Body of pancreas (tissue), 4 donors: ENCODE measurements at places on chromosomes 5 and 9. TPM values are rescaled to one million over a fixed set of nuclear protein-coding genes. Genes with fewer than 3 reads are reported as not detected.

DNA sequence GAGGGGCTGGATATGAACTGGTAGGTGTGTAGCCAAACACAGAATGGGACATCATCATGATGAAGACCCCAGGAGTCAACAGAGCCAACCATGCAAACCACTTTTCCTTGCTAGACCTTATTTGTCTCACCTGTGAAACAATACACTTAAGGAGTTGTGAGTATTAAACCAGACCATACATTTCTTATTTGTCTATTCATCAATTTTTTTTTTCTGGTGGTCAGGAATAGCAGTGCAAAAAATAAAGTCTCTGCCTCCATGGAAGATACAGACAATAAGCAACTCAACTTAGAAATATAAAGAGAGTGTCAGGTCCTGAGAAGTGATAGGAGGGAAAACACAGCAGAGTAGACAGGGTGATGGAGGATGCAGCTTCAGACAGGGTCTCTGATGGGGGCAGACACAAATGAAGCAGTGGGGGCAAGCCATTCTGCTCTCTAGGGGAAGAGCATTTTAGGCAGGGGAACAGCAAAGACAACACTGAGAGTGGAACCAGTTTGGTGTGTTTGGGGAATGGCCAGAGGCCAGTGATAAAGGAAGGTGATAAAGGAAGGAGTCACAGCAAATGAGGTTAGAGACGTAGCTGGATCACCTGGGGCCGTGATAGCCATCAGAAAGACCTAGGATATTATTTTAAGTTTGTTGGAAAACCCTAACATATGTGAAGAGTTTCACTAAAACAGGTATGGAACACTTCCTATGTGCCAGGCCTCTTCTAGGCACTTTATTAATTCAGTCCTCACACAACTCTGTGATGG, 256.2 kb downstream of the MAN2A1 start:
- H3K27me3 ChIP-seq, result no peaks in the 10 kb centered on the region
- no peak for DNase-seq
- no peak overlapping the region for H3K4me3 ChIP-seq
- no peaks in the 10 kb centered on the region for H3K4me1 ChIP-seq
- H3K27ac ChIP-seq, result no peak overlapping the region

- no peaks in the 10 kb centered on the region for H3K27me3 ChIP-seq
- no peak overlapping the region for H3K4me3 ChIP-seq
- H3K27ac ChIP-seq, result no peak overlapping the region
- no peak for DNase-seq
Observed at GRCh38 chr5:24714746-24715145, 70.0 kb upstream of the CDH10 start.

DNA sequence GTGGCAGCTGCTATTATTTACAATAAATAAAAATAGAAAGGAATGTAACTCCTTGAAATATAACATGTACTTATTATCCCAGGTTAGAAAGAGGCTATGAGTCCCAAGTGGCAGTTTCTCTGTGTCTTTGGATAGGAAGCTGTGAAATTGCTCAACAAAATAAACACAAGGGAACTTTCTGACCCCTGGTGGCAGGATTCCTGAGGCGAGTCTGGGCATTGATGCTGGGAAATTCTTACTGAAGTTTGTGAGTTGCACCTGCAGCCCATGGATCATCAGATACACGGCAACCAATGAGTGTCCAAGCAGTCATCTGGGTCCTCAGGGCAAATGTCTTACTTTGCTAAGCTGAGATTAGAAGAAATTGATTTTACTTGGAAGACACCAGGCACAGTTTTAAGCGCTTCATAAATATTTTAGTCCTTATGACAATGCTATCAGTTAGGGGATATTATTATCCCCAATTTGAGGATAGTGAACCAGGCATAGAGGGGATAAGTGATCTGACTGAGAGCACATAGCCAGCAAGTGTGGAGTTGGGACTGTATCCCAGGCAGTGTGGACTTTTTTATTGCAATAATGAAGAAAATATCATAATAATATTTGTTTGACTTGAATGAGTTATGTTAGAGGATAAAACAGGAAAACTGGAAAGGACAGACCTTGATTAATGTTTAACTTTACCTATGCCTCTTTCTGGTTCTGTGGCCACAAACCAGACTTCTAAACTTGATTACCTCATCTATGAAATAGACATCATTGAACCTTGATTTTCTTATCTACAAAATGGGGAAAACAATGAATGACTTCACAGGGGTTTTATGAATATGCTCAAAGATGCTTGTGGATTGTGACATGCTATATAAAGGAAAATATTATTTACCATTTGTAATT, 265.5 kb upstream of the ADAMTSL1 start:
- no peaks in the 10 kb centered on the region for H3K27me3 ChIP-seq
- H3K4me3 ChIP-seq, result no peak overlapping the region
- H3K27ac ChIP-seq, result no peak overlapping the region
- peak; percentile 62 for DNase-seq

GRCh38 chr5:142984011-142984410, 213.8 kb downstream of the ARHGAP26 start:
- no peak overlapping the region for H3K4me3 ChIP-seq
- no peak for DNase-seq
- H3K36me3 ChIP-seq, result no peaks in the 10 kb centered on the region
- H3K27ac ChIP-seq, result no peak overlapping the region
- H3K27me3 ChIP-seq, result no peaks in the 10 kb centered on the region

DNA sequence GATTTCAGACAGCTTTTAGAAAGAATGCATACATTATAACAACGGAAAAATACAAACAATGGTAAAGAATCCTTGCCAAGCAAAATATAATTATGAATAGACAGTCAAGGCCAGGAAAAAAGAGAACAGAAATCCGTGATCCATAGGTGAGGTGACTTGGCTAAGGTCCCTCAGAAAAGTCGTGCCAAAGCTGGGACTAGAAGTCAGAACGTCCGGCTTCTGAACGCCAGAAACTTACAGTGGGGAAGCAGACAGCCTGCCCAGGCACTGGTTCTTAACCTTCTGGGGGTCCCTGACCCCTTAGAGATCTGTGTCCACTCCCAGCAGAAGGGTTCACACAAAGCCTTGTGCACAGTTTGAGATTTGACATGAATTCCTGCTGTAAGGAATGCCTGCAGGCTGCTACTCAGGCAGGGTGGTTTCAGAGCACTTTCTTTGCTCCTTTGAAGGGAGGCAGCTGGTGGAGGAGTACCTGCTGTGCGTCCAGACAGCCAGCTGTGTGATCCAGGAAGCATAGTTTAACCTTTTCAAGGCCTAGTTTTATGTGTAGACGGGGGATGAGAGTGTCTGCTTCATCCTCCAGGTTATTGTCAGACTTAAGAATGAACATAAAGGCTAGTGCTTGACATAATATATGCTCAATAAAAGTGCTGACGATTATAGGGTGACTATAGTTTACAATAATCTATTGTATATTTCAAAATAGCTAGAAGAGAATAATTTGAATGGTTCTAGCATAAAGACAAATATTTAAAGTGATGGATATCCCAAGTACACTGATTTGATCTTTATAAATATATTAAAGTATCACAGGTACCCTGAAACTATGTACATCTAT, 852 bp downstream of the ARHGEF37 start:
- H3K36me3 ChIP-seq, result no peaks in the 10 kb centered on the region
- peaks cover 35% of the 10 kb centered on the region for H3K4me1 ChIP-seq
- H3K27ac ChIP-seq, result peak overlapping the region; percentile 90
- DNase-seq, result peak; percentile 49

DNA sequence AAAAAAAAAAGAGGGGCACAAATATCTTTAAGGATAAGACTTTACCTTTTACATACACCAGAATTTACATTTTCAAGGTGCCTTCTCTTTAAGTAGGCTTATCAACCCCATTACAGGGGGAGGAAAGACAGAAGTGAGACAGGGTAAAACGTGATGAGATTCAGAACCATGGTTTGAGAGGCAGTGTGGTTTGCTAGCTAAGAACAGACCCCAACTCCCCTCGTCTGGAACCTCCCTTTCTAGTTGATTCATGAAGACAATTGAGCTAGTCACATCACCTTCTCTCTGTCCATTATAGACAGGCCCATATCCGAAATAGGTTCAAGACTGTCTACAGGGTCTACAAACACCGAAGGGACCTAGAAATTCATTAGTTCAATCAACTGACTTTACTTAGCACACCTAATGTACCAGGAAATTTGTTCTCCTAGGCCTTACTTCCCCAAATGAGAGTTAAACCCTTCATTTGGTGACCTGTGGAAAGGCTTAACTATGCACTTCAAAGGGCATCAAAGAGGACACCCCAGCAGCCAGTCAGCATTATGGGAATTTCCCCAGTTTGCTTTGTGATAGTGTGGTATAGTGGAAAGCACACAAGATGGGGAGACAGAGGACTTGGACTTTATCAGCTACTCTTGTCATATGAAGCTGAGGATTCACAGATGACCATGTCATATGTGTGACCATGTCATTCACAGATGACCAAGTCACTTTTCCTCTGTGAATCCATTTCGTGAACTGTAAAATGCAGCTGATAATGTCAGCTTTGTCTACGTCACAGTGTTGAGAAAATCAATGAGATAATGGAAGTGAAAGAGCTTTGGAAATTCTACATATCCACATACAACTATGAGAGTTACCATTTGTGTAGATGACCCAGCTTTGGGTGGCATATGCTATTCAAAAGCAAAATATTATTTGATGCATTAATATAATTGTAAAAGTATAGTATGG, 40.2 kb upstream of the CYFIP2 start:
- no peaks in the 10 kb centered on the region for H3K36me3 ChIP-seq
- H3K4me3 ChIP-seq, result no peak overlapping the region
- H3K27ac ChIP-seq, result no peak overlapping the region
- H3K4me1 ChIP-seq, result no peaks in the 10 kb centered on the region

The FOXI1 gene
- not detected for total RNA-seq

The PRRX2 gene
- total RNA-seq, result 1.0 TPM

The PFN3 gene
- total RNA-seq, result not detected

The SPINK4 gene
- total RNA-seq, result not detected

The CAVIN4 gene
- 0.33 TPM for total RNA-seq

The KCTD16 gene
- 4.3 TPM for total RNA-seq
